ENCODE measurements at places on chromosomes 6 and 20. TPM values are rescaled to one million over a fixed set of nuclear protein-coding genes. Genes with fewer than 3 reads are reported as not detected.

EYA4 gene
- total RNA-seq: 7.2 TPM

YTHDF1 gene
- 19.3 TPM for total RNA-seq

BPIFA3 gene
- total RNA-seq: not detected

GRCh38 chr6:114055349-114055748, 84.4 kb upstream of the HDAC2 start:
- DNase-seq: no peak

DNA sequence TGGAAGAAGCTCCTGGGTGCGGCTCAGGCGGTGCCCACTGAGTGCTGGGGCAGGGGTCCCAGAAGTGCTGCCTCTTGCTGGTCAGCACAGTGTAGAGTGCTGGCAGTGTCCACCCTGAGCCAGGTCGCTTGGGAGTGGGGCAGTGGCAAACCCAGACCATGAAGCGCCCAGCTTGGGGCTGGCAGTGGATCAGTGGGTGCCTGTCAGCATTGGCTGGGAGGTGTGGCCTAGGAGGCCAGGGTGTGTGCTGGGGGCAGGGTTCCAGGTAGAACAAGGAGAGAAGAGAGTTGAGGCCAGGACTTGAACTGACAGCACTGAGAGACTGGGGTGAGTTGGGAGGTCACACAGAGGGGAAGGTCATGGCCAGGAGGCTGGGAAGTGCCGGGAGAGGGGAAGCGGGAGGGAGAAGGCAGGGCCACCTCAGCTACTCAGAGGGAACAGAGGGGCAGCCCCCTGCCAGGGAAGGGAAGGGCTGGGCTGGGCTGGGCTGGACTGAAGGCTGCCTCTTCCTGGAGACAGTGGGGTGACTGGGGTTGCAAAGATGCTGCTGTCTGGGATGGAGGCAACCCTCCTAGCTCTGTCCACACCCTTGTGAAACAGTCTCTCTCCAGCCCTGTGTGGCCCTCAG, 4.1 kb downstream of the TCEA2 start:
- DNase-seq: no peak

AKAP7 gene
- total RNA-seq: 13.2 TPM

DNA sequence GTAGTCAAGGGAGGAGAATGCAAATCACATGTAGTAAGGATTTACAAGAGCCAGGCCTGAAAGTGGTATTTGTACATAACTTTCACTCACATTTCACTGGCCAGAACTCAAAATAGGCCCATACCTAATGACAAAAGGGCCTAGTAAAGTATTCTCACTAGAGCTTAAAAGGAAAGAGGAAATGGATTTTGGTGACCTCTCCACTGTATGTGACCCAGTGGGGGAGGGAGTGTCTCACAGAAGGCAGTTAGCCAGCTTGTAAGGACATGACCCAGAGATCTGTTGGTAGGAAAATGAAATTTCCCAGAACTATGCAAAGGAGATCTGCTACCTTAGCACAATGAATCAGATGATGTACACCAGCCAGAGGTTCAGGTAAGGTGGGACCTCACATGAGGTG, 124.4 kb downstream of the PTPRT start:
- DNase-seq: no peak

DNA sequence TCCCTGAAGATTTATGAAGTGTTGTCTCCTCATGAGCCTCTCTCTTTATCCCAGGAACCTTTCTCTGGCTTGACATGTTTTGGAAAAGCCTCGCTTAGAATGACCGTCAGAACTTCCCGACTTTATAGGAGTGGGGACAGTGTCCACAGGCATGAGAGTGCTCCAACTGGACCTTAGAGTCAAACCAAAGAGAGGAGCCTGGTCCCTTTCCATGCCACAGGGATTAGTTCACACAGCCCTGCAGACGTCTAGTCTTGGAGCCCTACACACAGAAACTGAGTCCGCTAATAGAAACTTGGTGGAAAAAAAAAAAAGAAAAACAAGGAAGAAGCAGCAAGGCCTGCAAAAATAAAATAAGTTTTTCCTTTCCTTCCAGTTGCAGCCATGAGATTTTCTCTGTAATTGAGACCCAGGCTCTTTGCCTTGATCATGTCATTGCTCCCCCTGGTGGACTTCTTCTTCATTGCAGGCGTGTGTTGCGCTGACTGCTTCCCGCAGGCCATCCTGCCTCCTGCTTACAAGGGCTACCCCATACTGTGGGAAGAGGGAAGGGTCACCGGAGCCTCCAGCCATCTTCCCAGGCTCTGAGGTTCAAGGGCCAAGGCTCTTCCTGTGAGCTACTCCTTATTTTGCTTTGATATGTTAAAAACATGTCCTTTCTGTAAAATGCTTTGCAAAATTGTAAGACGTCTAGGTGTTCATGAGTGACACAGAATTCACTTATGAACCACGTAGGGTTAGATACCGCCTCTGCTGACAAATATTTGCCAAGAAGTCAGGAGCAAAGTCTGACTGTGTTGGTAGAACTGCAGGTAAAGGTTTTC, 201.0 kb downstream of the UST start:
- DNase-seq: peak; percentile 83

GRCh38 chr6:82866446-82866845, 199.2 kb downstream of the UBE3D start:
- DNase-seq: no peak

TUBB1 gene
- total RNA-seq: 0.37 TPM

DNA sequence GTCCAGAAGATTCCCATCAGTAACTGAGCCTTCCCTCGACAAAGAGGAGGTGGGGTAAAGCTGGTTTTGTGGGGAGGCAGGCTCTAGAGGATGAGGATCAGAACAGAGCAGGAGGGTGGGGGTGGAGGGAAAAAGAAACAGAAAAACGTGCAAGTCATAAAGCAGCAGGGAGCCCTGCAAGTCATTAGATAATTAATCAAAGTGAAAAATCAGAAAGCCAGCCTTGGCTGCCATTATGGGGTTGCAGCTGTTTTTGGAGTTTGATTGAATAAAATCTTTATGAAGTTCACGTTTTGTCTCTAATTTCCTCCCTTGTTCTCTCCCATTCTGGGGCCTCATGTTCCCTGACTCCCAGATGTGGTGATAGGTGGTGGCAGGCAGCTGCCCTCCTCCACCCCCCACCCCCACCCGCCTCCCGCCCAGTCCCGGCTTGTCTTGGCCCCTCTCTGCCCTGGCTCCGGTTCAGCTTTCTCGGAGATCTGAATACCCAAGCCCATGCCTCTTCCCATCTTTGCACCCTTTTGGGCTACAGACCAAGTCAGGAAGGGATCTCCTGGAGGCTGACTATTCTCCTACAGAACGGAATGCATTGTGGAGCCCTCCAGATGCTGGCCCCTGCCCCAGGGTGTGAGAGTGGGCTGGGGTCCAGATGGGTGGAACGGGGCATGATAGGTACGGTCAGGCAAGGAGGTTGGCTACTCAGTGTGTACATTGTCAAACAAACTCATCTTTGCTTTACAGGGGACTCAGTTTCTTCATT, 141.8 kb downstream of the CDC5L start:
- DNase-seq: no peak

- no peak for DNase-seq
These were observed 565.5 kb downstream of the EPM2A start for GRCh38 chr6:145169726-145170224.

PRIM2 gene
- total RNA-seq: 4.4 TPM

SHLD1 gene
- total RNA-seq: 8.9 TPM

LY6G6C gene
- total RNA-seq: not detected

PRDM1 gene
- total RNA-seq: 2.3 TPM

GRCh38 chr6:11702500-11703130, 76.0 kb downstream of the ADTRP start:
- no peak for DNase-seq

TREM1 gene
- total RNA-seq: 3.0 TPM

DNA sequence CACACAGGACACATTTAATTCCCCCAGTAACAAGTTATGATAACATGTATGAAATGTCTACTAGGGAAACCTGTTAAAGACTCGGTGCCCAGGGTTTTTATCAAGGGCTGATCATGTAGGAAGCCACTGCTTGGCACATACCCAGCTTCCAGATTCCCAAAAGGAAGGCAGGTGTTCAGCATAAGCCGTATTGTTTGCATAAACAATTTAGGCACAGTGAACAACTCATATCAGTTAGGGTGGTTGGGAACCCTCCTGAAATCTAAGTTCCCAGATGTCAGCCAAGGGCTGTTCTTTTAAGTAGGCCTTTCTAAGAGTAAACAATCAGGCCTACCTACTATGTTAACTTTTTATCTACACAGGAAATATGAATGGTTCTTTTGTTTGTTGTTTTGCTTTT, 74.1 kb downstream of the ASXL1 start:
- no peak for DNase-seq

DNA sequence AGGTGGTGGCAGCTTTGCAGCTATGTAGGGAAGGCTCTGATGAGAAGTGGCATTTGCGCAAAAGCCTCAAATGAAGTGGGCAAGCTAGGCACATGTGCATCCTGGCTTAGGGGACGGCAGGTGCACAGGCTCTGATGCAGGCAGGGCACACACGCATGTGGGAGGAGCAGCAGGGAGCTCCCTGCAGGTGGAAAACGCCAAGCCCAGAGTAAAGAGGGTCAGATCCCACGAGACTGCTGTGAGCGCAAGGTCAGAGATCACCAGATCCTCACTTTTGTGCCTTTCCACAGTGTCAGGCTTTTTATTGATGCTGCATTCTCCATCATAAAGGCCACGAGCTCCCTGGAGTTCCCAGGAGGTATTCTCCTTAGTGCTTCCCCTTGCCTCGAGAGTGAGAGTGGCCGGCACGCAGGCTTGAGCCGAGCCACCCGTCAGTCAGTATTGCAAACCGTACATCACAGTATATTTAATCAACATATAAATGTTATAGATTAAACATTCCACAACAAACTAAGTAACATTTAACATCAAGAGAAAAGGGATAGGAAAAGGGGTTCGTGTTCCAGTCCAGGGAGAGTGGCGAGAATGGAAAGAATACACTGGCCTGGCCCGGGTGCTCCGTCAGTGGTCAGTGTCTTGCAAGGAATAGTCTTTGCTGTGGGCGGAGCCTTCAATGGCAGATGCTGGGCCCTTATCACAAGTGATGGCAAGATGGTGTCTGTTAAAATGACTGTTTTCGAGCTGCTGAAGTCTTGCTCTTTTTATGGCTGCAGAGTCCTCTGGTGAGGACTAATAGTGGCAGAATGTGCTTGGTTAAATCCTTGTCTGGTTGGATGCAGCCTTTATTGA, 109.4 kb downstream of the SYNDIG1 start:
- no peak for DNase-seq

GRCh38 chr20:8095648-8096572, 36.2 kb upstream of the PLCB1 start:
- DNase-seq: no peak

DNA sequence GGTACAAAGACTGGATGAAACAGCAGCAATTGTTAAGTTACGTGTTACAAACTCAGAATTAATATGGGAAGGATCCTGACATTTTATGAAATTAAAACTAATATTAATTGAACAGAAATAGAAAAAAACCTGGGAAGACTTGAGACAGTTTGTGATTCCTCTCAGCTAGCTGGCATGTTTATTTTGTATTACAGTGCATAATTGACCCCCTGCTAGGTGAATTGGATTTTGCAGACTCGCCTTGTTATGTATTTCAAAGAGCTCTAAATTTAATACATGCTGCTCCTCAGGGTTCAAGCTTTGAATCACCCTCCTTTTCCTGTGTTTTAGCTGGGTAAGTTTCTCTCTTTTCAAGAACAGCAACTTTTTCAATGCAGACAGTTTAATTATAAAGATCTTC, 339.4 kb downstream of the PLCB1 start:
- DNase-seq: no peak
